ENCODE measurements at places on chromosomes 1 and 21.

DNA sequence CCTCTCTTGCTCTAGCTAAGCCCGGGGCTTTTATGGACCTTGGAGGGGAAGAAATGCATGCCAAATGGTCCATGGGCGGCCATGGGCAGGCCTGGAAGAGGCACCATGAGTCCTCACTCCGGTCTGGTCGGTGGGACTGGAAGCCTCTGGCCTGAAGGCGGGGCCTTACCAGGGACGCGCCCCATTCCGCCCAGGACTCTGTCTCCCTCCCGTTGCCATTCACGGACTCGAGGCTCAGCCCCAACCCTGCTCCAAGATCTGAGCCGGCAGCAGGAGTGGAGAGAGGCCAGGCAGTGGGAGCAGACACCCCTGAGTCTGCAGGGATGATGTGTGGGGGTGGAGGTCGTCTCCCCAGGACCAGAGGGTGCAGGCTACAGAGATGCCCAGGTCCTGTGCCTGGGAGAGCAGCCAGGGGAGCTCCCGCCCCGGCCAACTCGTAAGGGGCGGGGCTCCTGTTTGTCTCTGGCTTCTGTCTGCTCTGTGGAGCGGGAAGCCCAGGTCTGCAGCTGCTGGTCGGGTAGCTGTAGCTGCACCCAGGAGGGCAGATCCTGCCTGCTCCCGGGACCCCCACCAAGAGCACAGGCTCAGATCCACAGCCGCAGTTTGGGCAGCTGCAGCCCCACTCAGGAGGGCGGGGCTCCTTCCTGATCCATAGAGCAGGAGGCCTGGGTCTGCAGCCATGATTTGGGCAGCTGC is 8.3 kb upstream of the KANK4 start:
- DNase-seq, result no peak

DNA sequence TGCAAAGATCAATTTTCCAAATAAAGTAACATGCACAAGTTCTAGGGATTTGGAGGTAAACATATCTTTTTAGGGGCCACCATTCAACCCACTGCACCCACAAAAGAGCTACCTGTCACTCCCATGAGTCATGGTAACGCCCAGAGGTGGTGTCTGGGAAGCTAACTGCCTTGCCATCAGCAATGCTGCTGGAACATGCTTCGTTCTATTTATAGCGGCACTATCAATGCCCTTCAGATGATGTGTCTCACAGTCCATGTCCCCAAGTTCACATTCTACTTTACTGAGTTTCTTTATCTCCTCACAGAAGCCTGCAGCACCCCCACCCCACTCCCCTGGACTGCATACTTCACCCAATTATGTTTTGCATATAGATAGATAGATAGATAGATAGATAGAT is 95.4 kb downstream of the LPAR3 start:
- no peak for DNase-seq

- no peak for DNase-seq
Observed at GRCh38 chr21:21929789-21930188, 931.6 kb downstream of the NCAM2 start.

DNA sequence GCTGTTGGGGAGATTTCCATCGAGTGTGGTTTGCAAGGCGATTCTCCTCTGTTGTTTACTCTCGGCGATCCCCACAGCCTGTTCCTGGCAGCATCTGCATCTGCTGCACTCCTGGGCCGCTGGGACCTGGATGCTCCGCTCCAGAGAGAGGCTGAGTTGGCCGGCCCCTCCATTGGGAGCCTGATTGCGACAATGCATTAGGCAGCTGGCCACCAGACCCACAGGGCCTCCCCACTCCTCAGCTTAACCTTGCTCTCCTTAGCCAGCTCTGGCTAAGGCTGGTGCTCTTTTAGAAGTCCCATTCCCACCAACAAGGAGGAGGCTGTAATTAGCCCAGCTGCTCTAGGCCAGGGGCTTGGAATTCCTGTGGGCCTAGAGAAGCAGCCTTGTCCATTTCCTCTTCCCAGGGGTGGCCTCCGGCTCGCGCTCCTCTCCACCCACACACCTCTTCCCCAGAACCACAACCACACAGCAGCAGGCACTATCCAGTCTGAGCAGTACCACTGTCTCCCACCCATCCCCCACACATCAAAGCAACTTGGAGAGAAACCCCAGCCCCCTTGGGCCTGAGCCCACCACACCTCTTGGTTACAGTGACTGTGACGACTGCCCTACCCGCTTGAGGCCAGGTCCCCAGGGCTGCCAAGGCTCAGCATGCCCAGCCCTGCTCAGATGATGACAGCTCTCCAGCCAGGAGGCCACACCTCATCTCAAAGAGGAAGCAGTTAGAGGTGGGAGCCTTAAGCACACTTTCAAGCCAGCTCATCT is 193.8 kb upstream of the EDN2 start:
- no peak for DNase-seq

- no peak for DNase-seq
Observed at GRCh38 chr21:37226041-37226920, 40.9 kb downstream of the VPS26C start.

DNA sequence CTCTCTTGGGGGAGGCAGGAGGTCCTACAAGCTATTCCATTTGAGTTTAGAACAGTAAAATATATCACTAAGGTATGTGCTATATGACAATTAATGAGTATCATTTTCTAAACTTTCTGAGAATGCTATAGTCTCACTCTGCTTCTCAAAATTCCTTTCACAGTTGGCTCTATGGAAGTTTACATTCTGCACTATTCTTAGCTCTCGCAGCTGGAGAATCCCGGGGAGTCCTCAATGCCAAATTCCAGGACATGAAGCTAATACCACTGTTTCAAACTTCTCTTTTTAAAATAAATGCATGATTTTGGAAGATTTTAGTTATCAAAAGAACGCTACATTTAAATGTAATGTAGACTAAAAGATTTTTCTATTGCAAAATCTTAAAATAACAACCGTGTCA is 22.4 kb upstream of the PALMD start:
- DNase-seq, result no peak

DNA sequence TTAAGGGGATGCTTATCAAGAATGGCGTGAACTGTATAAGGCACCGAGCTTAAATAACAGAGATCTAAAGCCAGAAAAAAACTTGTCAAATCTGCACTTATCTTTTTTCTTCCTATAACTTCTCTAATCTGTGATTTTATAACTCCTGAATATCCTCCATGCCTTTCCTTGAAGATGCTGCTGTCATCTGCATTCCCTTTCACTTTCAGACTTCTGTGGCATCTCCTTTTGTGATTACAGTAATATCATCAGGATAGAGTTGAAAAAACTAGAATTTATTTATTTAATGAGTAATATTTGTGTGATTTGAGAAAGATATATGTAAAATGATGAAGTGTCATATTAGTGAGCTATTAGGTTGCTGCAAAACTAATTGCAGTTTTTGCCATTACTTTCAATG is 357.8 kb upstream of the PTBP2 start:
- no peak for DNase-seq

DNA sequence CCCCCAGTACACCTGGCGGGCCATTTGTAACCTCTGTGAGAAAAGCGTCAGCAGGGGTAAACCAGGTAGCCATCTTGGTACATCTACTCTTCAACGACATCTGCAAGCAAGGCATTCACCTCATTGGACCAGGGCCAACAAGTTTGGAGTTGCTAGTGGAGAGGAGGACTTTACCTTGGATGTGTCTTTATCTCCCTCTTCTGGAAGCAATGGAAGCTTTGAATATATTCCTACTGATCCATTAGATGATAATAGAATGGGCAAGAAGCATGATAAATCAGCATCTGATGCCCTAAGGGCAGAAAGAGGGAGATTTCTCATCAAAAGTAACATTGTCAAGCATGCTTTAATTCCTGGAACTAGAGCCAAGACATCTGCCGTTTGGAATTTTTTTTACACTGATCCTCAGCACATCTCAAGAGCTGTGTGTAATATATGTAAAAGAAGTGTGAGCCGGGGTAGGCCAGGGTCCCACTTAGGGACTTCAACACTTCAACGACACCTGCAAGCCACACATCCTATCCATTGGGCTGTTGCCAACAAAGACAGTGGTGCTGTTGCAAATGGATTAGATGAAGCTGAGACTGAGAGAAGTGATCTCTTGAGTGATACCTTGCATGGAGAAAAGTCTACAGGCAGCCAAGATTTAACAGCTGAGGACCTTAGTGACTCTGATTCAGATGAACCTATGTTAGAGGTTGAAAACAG is 2.7 kb downstream of the ZBED6 start:
- DNase-seq, result no peak

Measured in NCI-H460 (cell line).